ENCODE measurements at places on chromosomes 3 and 15.

DNA sequence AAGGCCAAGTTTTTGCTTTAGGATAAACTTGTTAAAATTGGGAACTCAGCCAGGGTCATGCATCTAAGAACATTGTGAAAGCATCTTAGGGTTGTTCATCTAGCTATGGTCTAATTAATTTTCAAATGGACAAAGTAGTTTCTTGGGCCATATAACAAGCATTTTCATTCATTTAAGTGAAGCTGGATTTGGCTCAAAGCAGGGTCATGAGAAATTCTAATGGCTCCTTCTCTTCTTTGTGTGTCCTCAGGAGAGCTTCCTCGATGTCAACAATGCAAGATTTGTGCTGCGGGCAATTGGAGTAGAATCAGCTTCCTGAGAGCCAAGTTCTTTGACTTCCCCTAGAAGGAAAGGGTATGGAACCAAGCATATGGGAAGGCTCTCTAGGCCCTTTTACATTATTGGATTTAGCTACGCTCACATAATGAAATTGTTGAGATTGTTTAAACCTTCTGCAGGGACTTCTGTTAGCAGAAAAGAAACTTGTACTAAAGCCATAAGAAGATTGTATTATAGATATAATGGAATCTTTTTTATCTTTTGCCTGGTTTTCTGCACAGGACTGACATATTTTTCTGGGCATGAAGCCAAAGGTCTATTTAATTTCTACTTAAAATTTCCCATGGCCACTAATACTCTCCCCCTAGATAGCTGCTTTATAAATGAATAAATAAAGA, 1.8 kb upstream of the SAMMSON start:
- no peak for DNase-seq

- DNase-seq: no peak
These were observed 39.4 kb downstream of the CD200 start for GRCh38 chr3:112372396-112372795.

- DNase-seq: no peak
These were observed 370.5 kb downstream of the CTNNB1 start for GRCh38 chr3:41569632-41570305.

- DNase-seq: no peak
These were observed 10.4 kb downstream of the ATP2B2 start for GRCh38 chr3:10495003-10495402.

GRCh38 chr3:191094057-191094845, 104.8 kb upstream of the OSTN start:
- DNase-seq: no peak

DNA sequence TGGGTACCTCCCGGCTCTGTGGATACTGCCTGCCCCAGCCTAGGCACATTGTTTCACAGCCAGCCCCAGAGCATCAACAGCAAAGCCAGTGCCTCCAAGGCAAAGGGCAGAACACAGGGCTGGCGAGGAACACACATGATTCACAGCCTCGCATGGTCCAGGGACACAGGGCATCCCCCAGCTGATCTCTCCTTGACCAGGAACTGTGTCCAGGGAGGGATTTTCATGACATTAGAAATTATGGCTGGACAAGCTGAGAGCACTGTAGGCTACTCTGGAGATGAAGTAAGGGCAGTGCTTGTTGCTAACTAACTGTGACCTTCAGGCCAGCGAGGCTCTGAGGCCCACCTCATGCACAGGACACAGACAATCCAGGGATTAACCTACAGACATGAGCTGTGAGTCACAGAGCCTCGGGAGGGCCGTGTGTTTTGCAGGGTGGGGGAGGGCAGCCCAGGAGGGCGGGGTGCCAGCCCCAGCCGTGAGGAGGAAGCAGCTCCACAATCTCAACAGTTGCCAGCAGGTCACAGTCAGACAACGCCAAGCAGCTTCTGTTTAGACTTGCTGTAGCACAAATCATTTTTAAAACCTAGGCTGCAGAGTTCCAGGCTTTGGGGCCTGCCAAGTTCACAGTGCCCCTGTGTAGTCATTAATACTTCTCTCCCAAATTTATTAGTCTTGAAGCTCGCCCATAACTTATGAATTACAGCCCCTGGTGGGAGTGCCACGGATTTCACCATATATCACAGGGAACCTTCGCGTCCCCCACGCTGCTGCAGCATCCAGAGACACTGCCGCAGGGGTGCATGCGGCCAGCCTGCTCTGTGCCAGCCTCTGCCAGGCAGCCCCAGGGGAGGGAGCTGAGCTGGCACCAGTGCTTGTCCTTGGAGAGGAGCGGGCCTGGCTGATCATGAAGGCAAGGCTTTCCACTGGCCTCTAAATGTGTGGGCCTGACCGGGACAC, 114.7 kb downstream of the ETFA start:
- DNase-seq: no peak

DNA sequence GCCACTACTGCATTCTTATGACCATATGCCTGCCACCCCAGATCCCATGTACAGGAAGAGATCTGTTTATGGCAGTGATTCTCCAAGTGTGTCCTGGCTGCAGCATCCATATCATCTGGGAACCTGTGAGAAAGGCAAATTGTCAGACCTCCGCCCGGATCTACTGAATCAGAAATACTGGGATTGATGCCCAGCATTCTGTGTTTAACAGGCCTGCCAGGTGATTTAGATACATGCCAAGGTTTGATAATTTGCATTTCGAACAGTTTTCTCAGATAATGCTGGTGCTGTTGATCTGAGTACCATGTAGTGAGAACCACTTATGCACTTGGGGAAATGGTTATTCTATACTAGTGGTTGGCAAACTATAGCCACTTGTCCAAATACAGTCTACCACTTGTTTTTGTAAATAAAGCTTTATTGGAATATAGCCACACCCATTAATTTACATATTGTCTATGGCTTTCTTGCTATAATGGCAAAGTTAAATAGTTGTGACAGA, 165.4 kb downstream of the SSR3 start:
- DNase-seq: no peak

GRCh38 chr3:47016934-47017435, 37.5 kb downstream of the NBEAL2 start:
- peak; percentile 62 for DNase-seq

DNA sequence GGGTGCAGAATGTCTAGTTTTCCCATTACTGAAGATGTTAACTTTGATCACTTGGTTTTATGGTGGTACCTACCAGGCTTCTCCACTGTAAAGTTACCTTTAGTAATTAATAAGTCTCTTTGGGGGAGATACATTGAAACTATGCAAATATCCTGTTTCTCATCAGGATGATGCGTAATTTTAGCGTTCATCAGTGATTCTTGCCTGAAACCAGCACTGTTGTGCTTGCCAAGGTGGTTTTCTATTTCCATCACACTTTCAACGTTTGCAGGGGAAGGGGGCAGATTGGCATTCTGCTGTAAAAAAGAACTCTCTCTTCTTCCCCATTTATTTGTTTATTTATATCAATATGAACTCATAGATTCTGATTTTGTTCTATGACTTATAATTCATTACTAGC, 61.0 kb downstream of the SSR3 start:
- DNase-seq: no peak

DNA sequence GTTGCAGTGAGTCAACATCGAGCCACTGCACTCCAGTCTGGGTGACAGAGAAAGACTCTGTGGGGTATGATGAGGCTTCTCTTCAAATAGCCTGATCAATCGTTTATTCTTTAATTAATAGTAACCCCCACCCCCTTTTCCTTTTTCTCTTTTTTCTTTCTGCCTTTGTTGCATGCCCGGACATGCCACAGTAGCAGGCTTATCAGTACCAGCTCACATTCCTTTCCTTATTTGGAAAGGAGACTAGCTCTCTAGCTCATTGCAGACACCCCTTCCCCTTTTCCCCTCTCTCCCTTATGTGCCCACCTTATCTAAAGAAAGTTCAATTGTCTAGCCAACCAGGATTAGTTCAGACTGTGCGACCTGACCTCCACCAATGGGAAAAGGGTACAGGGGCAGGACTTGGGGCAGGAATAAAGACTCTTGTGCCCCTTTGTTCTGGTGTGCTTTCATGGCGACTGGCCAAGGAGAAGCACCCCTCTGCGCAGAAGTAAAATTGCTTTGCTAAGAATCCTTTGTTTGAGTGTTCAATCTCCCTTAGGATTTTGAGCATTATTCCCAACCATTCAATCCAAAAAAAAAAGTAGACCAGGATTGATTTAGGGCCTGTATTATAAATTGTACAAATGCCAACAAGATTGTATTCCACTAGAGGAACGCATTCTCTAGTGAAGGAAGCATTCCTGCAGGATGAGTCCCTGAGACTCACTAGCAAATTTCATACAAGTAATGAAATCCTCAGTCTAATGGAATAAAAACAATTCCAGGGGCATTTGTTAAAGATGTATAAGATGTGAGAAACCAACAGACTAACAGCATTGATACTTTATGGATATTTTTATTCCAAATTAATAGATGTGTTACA, 95.8 kb upstream of the SNRPN start:
- no peak for DNase-seq

GRCh38 chr15:52348056-52348745, 52.6 kb upstream of the MYO5C start:
- no peak for DNase-seq

DNA sequence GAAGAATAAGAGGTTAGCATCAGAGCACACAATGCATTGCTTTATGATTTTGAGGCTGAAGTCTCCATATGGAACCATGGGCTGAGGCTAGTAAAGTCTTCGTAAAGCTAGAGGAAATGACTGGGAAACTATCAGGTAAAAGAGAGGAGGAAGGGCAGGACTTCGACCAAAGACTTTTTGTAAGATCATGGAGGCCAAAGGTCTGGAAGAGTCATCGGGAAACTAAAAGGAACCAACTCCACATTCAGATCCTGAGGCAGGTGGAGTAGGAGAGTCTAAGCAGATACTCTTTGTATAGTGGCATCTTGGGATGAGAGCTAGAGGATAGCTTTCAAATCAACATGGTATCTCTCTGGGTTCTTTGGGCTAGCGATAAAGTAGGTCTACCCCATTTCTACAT, 36.3 kb downstream of the SEMA6D start:
- DNase-seq: no peak

GRCh38 chr3:102454181-102454580, 19.4 kb downstream of the ZPLD1 start:
- DNase-seq: no peak

- no peak for DNase-seq
These were observed 116.5 kb downstream of the CMSS1 start for GRCh38 chr3:99933971-99934750.

DNA sequence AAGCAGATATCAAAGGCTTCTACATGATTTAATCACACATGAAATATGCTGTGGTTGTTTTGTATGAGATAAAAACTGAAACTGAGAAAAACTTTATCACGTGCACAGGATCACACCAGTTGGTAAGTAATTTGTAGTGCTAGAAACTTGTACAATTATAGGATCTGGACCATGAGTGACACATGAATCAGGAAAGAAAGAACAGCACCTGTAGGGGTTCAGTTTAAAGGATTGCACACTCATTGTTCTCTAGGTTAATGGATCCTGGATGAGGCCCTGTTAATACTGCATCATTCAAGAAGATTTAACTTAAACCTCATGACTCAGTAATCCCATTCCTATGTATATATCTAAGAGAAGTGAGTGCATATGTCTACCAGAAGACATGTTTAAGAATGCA, 87.9 kb downstream of the STT3B start:
- DNase-seq: no peak

DNA sequence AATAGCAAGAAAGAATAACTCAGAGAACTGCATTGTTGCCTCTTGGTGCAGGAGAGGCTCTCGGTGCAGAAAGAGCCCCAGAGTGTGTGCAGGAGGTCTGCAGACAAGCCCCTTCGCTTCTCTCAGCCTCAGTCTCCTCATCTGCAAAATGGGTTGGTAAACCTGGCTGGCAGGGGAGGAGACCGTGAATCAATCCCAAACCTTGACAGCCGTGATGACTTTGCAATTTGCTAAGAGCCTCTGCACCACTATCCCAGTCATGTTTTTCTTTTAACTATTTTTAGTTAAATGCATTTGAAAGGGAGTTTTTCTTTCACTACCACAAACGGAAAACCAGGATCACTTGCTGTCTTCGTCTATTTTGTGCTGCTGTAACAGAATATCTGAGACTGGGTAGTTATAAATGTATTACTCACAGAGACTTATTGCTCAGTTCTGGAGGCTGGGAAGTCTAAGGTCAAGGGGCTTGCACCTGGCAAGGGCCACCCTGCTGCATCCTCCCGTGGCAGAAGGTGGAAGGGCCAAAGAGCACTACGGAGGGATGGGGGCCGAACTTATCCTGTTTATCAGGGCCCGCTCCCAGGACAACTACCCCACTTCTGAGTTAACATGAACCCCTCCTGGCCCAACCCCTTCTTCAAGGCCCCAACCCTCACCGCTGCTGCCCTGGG, 14.2 kb upstream of the IQSEC1 start:
- DNase-seq: no peak

All from activated CD4-positive, alpha-beta T cell treated with anti-CD3 and anti-CD28 coated beads for 36 hours (primary cell).